ENCODE measurements at places on chromosomes 11 and 22.

- no peak for DNase-seq
These were observed 1.8 kb upstream of the PRG2 start for GRCh38 chr11:57392066-57392762.

- no peak for DNase-seq
These were observed 1.9 kb downstream of the KCNQ1OT1 start for GRCh38 chr11:2697866-2698265.

DNA sequence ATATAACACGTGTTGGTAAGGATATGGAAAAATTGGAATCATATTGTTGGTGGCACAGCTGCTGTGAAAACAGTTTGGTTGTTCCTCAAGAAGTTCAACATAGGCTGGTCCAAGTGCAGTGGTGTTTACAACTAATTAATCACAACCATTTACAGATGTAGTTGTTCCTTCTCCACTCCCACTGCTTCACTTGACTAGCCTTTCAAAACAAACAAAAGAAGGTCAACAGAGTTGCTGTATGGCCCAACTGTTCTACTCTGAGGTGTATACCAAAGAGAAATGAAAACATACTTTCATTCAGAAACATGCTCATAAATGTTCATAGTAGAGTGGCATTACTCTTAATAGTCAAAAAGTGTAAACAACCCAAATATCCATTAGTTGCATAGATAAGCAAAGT is 36.6 kb upstream of the ACAT1 start:
- DNase-seq = no peak

DNA sequence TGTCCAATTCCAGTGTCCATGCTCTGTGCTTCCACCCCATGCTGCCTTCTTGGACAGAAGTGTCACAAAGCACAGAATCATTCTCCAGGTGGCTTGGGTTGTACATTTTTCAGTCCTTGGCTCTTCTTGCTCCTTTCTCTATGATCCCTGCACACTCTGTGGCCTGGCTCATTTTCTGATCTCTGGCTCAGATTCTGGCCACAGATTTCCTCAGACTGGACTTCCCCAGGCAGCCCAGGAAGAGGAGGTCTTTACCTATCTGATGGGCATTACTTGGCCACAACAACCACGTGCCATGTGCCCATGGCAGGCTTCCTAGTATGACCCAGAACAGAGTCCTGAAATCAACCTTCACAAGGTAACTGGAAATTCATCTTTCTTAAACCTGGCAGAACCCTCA is 27.2 kb downstream of the SYTL2 start:
- peak; percentile 53 for DNase-seq

DNA sequence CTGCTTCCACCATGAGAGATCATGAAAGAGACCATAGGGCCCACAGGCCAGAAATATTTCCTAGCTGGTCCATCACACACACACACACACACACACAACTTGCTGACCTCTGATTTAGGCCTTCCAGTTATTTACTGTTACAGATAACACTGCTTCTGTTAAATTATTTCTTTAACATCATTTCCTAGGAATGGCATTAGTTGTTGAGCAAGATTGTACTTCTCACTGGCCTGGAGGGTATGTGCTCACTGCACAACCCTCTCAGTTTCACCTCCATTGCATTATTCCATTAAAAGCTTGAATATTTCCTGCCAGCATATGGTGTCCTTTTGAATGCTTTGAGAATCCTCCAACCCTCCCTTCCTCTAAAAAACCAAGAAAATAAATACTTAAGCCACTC is 104.4 kb downstream of the MICAL2 start:
- peak; percentile 71 for DNase-seq

- peak; percentile 61 for DNase-seq
These were observed 1.9 kb downstream of the CHRM4 start for GRCh38 chr11:46389450-46390330.

- DNase-seq = no peak
These were observed 282.1 kb downstream of the BRD1 start for GRCh38 chr22:49545606-49546005.

Data from NCI-H226 (cell line).